ENCODE measurements at places on chromosomes 7 and 10. TPM values are rescaled to one million over a fixed set of nuclear protein-coding genes. Genes with fewer than 3 reads are reported as not detected.

DNA sequence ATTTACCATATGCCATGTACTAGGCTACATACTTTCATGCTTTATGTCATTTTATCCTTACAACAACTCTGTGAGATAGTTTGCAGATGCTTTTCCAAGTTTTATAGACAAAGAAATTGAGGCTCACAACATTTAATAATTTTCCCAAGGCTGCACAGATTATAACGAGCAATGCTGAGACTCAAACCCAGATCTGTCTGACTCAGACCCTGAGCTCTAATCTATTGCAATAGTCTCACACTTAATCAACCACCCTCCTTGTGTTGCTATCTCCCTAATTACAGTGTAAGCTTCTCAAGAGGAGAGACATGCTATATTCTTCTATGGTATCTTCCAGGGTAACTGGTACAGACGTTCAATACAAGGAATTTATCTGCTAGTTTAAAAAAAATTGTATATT, 247.6 kb downstream of the WDR11 start:
- no peak for ATAC-seq

GRCh38 chr7:90025771-90026170, 128.5 kb upstream of the STEAP1 start:
- ATAC-seq = no peak

The EBF3 gene
- total RNA-seq = not detected

GRCh38 chr10:14691359-14691758, 83.3 kb downstream of the FAM107B start:
- ATAC-seq = no peak

GRCh38 chr10:131134001-131134576, 177.4 kb downstream of the TCERG1L start:
- ATAC-seq = no peak

The IDI2 gene
- not detected for total RNA-seq

GRCh38 chr10:123993534-123994416, 99.6 kb downstream of the CHST15 start:
- no peak for ATAC-seq

The WNT16 gene
- total RNA-seq = not detected

- no peak for ATAC-seq
Measured at GRCh38 chr7:135204876-135205275, 6.5 kb downstream of the WDR91 start.

DNA sequence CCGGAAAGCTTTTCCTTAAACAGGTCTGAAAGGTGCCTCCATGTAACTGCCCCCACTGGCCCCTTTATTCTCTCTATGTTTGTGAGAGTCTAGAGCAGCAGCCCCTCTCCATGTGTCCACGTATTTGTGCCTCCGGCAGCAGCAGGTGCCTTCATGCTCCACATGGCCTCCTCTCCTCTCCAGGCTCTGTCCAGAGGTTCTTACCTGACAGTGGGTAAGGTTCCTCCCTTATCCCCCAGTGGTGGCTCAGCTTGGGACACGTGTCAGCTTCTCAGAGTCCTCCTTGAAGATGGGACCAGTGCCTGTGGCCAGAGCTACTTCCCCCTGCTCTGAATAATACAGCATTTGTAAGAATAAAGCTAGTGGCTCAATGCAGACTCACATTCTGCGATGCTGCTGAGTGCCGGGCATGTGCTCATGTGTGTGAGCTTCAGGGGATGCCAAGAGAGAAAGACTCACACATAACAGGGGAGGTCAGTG, 7.9 kb downstream of the CALML3 start:
- ATAC-seq = no peak

DNA sequence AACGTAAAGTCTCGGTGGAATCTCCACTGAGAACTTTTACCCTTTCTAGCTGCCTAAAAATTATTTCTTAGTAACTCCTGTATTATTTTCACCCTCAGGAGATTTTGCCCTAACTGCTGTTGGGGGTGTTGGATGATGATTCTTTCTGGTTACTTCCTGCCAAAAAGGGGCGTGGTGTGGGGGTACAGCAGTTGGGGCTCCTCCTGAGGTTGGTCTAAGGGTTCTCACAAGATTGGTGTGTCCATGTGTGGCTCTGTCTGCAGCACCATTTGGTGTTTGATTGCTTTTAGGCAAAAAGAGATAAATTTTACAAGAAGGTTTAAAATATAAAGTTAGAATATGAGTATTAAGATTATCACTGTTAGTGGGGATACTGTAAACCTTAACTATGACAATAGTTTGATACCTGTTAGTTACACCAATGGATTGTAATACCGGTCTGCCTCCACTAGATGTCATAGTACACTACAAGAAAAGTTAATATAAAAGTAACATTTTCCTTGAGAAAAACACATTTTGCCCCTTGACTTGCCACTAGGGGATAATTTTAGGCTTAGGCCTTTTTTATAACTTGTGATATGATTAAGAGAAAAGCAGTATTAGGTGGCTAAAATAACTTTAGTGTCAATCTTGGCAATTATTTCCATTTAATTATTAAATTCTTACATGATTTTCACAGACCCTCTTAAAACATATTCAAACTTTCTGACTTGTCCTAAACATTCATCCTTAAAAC, 928.7 kb downstream of the IPMK start:
- no peak for ATAC-seq
